ENCODE measurements at places on chromosomes 2 and 18.

DNA sequence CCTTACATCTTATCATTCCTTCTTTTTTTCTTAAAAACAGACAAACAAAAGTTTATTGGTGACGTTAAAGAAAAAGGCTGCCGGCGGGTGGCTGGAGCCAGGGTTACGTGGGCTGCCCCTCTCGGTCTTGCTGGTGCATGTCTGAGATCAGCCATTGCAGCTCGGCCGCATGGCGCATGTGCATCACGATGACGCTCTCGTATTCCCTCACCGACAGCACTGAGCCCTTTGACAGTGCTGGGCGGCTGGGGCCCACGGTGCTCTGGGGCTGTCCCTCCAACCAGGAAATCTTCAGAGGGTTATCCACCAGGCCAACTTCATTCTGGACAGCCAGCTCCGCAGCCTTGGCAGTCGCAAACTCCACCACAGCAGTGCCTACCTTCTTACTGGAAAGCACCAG lies 1081.8 kb upstream of the TMEFF2 start:
- no peak for DNase-seq
- no peak overlapping the region for H3K27ac ChIP-seq
- H3K4me3 ChIP-seq = no peak overlapping the region
- H3K4me1 ChIP-seq = no peaks in the 10 kb centered on the region

- H3K27ac ChIP-seq = peak overlapping the region; percentile 85
- H3K36me3 ChIP-seq = peaks cover 36% of the 10 kb centered on the region
- H3K27me3 ChIP-seq = peaks cover 8% of the 10 kb centered on the region
- peak overlapping the region; percentile 78 for H3K4me3 ChIP-seq
Observed at GRCh38 chr2:27071990-27072830, 756 bp upstream of the OST4 start.

- no peaks in the 10 kb centered on the region for H3K4me1 ChIP-seq
- no peak overlapping the region for H3K27ac ChIP-seq
- DNase-seq = no peak
Observed at GRCh38 chr2:208285853-208286252, 19.8 kb downstream of the PIKFYVE start.

GRCh38 chr2:5696945-5697521 lies 4.8 kb downstream of the SOX11 start:
- peaks cover 58% of the 10 kb centered on the region for H3K27me3 ChIP-seq
- peaks cover 4% of the 10 kb centered on the region for H3K36me3 ChIP-seq
- H3K4me1 ChIP-seq = peaks cover 10% of the 10 kb centered on the region
- no peak overlapping the region for H3K27ac ChIP-seq
- H3K4me3 ChIP-seq = no peak overlapping the region

GRCh38 chr2:237337586-237337985 lies 76.4 kb downstream of the COL6A3 start:
- H3K36me3 ChIP-seq = no peaks in the 10 kb centered on the region
- H3K27me3 ChIP-seq = peaks cover 4% of the 10 kb centered on the region
- H3K27ac ChIP-seq = no peak overlapping the region

GRCh38 chr2:232419245-232420072 lies 12.8 kb downstream of the ALPG start:
- no peak for DNase-seq
- H3K4me3 ChIP-seq = no peak overlapping the region
- H3K27me3 ChIP-seq = peaks cover 98% of the 10 kb centered on the region

Data from activated naive CD4-positive, alpha-beta T cell treated with anti-CD3 and anti-CD28 coated beads, Interleukin-2, amount 10 ng/mL, durations not matched to agents 7 days and 5 days (primary cell).